ENCODE measurements at places on chromosomes 6 and 20.

DNA sequence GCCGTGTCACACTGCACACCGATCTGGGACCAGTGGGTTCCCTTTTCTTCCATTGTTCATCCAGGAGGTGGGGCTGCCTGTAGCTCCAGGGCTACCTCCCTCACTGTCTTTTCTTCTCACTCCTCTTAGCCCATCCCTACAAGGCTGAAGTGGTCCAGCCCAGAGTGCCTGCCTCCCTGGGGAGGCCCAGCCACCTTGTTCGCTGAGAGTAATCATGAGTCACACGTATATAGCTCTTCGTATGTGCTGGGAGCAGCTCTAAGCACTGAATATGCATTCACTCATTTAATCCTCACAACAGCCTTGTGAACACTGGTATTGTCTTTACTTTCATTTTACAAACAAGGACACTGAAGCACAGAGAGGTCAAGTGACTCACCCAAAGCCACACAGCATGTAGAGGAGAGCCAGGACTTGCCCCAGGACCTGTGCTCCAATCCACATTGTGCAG, 14.7 kb upstream of the CCDC167 start:
- no peak for DNase-seq

GRCh38 chr20:48716086-48716485, 111.7 kb downstream of the PREX1 start:
- DNase-seq, result no peak

- DNase-seq, result no peak
Measured at GRCh38 chr6:34652263-34652662, 44.3 kb downstream of the ILRUN start.

DNA sequence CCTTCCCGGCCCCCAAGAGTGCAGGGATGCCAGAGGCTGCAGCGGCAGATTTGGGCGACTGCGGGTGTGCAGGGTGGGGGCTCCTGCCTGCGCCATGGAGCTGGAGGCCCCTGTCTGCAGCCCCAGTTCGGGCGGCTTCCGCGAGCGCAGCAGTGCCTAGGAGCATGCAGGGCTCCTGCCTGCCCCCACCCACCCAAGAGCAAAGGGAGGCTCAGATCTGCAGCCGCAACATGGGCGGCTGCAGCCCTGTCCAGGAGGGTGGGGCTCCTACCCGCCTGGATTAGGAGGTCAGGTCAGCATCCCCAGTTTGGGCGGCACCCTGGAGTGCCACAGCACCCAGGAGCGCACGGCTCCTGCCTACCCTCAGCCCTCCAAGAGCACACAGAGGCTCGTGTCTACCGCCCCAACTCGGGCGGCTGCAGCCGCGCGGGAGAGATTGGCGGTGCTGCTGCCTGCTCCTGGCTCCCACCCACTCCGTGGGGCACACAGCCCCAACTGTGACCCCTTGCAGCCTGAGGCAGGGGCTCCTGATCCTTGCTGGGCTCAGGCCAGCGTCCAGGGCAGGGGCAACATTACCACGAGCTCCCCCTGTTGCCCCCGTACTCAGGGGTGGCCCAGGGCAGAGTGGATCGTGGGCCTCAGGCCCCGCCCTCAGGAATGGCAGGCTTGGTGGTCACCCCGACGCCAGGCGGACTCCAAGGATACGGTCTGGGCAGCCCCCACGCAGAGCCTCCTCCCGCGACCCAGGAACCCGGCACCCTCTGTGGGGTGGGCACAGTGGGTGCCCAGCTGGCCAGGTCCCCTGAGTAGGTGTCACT, 55.5 kb upstream of the UNC93A start:
- DNase-seq, result no peak

- peak; percentile 65 for DNase-seq
Measured at GRCh38 chr6:41463062-41463930, 82.9 kb upstream of the FOXP4 start.

- DNase-seq, result no peak
Measured at GRCh38 chr6:152673236-152673635, 24.5 kb upstream of the MYCT1 start.

DNA sequence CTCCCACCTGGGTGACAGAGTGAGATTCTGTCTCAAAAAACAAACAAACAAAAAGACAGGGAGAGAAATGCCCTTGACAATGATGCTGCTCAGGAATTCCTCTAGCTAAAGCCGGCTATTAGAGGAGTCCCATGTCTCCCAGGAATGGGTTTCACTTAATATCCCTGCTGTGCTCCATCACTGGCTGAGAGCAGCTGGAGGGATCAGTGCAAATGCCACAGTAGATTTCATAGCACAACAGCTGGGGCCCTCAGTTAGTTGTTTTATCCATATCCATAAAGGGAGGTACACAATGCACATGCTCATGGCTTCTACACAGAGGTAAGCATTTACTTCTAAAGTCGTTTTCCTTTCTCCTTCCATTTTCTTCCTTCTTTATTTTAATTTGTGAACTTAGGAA, 742.0 kb upstream of the POU3F2 start:
- peak; percentile 55 for DNase-seq

GRCh38 chr6:128886706-128887105, 3.8 kb downstream of the LAMA2 start:
- DNase-seq, result no peak

DNA sequence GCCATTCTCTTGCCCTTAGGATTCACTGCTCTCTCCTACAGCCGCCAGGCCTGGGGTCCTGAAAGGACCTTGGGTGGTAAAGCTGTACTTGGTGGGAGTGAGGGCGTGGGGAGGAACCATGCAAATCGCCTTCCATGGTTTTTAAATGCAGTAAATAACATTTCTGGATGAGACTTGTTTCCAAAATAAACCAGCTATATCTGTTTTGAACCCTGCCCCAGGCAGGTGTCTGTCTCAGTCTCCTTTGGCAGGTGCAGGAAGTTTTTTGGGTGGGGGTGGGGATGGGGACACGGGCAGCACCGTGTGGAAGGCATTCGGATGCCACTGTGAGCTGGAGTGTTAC, 14.3 kb downstream of the ITPA start:
- no peak for DNase-seq

DNA sequence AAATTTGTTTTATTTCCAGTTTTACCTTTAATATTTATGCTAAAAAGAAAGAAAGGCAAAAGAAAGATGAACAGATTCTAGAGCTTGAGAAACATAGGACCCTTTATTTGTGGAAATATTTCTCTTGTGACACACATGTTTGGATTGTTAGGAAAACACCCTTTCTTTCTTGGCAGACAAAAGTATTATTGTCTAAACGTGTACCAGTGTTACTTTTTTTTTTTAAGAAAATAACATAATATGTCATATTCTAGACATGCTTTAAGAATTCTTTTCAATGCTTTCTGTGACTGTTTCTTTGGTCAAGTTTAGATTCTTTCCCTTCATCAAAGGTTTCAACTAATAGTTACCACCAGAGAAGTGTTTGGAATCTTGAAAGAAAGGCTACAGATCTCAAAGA, 183.4 kb upstream of the CNR1 start:
- DNase-seq, result no peak

Data from femur (tissue), 1 donor.